GM23248 (cell line): ENCODE measurements at places on chromosomes 5 and 9.
A peak's percentile ranks its signal among the peaks of the same experiment; 100 is the strongest.

DNA sequence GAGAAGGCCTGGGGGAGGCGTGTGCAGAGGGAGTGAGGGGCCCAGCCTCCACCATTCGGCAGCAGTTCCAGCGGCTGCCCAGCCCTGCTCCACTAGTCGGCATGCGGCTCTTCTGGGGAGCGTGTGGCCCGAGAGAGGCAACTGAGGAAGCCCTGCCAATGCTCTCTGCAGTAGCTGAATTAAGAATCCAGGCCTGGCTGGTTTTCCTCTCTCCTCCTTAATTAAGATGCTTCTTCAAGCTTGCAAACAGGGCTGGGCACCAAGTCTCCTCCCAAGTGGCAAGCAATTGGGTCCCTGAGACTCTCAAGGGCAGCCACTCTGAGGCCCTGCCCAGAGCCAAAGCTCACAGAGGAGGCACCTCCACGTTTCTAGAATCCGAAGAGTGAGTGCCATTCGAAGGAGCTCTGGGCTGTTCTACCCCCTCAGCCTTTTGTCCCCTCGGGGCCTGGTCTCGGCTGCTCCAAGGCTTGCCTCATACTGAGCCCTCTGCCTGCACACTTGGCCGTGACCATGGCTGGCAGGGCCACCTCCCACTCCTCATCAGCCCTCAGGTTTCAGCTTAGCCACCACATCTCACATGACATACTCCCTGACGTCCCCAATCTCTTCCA, 75.4 kb upstream of the LRRTM2 start:
- no peak for DNase-seq

- peak; percentile 90 for DNase-seq
Observed at GRCh38 chr9:107018861-107019545, 156.0 kb downstream of the ZNF462 start.

- DNase-seq, result no peak
Observed at GRCh38 chr9:116243708-116244107, 90.1 kb downstream of the PAPPA start.

DNA sequence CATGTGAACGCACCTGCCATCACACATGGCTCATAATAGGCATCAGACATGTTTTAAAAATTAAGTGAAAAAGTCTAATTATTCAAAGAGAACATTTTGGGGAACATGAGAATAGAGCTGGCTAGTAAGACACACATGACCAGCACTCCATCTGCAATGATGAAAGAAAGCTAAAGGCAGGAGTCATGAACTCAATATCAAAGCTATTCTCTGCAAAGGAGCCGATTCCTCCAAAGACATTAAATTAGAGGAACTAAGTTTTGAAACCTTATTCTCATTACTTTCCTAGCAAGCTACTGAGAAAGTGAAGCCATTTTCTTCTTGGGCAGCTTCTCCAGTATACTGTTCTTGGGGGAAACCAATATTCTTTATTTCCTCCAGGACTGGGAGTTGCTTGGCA, 172.0 kb downstream of the CRB2 start:
- DNase-seq, result no peak

GRCh38 chr5:149433524-149434131, 54.5 kb upstream of the IL17B start:
- DNase-seq, result no peak

DNA sequence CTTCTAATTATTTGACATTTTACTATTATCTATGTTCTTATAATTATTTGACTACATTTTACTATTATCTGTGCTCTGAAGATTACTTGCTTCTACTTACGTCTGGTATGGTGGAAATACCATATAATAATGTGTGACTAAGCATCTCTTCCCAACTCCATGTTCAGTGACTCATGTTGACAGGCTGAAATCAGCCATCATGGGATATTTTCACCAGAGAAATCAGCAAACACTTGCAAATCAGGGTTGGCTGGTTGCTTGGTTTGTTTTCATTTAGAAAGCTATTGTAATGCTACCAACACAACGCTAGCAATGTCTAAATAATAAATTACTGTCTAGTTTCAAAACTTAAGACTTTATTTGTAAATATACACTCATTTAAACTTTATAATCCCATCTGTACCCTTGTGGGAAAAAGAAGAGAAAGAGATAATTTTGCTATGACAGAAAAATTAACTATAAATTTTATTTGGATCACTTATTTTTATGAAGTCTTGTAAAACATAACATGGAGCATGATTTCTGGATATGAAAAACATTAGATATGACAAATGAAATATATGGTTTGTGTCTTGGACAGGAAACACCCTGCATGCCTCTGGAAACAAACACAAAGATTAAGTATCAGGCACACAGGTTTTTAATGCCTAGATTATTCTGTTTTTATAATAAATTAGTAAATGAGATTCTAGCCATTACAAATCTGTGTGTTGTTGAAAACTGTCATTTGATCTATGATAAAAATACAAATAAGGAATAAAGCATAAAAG, 337.6 kb downstream of the BNC2 start:
- DNase-seq, result peak; percentile 86

DNA sequence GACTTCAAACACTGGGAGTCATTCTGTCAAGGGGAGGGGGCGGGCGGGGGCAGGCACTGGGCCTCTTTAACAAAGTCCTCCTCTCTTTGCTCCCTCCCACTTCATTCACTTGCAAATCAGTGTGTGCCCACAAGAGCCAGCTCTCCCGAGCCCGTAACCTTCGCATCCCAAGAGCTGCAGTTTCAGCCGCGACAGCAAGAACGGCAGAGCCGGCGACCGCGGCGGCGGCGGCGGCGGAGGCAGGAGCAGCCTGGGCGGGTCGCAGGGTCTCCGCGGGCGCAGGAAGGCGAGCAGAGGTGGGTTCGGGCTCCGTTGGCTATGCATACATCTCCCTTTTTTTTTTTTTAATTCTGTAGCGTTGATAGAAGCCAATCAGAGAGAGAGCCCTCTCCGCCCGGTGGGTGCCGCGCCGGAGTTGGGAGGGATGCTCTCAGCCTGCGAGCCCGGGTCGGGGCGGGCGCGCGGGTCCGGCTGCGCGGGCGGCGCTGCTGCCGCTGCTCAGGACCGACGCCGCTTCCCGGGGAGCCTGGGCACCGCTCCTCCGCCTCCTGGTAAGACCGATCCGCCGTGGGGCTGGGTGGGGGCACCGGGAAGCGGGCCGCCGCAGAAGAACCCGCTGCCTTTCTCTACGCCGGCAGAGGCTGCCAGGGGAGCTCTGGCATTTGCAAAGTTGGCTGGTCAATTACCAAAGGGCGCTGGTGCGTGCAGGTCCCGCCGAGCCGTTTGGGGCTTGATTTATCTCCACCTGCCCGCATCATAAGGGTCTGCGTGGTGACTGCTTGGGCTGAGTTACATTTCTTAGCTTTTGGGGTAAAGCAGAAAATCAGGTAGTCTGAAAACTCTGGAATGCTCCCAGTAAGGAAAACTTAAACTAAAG, at the start of gene CDH6:
TSS of gene CDH6 (plus strand) at position 96 of the 877 bp plus-strand sequence. CDS start 73,788 bp downstream, outside the sequence.
- peak; percentile 62 for DNase-seq

DNA sequence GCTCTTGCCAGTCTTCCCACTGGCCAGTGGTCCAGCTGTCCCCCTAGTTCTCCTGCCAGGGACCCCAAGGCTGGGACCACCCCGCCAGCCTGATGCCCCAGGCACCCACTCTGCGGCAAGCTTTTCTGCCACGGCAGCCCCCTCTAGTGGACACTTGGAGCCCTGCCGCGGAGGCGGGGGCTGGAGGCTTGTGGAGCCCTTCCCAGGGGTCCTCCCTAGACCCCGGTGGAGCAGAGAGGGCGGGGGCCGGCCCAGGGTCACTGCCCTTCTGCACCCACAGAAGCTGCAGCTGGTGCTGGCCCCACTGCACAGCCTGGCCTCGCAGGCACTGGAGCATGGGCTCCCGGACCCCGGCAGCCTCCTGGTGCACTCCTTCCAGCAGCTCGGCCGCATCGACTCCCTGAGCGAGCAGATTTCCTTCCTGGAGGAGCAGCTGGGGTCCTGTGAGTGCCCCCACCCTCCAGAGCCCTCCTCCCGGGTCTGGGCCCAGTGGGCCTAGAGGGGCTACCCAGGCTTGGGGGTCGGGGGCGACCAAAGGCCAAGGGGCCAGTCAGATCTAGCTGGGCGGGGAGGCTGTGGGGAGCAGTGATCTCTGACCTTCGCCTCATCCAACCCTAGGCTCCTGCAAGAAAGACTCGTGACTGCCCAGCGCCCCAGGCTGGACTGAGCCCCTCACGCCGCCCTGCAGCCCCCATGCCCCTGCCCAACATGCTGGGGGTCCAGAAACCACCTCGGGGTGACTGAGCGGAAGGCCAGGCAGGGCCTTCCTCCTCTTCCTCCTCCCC, 9.1 kb downstream of the EGFL7 start:
- peak; percentile 59 for DNase-seq

- DNase-seq, result no peak
Observed at GRCh38 chr5:156779436-156779835, 70.7 kb upstream of the PPP1R2B start.

DNA sequence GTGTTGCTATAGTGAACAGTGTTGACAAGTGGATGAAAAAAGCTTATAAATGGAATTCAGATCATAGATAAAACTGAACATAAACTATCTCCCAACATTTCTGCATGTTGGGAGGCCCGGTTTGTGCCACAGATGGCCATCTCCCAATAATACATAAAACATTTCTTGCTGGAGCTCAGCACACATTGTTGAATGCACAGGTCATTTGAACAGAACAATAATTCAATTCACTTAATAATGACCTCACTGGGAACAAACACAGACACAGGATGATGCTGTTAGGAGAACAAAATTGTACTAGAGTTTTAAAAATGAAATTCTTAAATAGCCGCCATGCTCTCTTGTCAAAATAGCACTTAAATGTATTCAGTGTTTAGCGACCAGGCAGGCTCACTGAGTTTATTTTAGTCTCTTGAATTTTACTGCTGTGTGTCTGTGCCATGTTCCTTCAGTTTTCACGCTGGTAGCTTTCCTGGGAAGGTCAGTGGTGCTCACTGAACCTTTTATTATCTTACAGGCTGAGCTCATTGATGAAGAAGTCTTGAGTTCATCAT, 85.0 kb upstream of the SSBP2 start:
- DNase-seq, result peak; percentile 45

- DNase-seq, result no peak
Observed at GRCh38 chr5:65556718-65557117, 6.2 kb downstream of the CENPK start.

DNA sequence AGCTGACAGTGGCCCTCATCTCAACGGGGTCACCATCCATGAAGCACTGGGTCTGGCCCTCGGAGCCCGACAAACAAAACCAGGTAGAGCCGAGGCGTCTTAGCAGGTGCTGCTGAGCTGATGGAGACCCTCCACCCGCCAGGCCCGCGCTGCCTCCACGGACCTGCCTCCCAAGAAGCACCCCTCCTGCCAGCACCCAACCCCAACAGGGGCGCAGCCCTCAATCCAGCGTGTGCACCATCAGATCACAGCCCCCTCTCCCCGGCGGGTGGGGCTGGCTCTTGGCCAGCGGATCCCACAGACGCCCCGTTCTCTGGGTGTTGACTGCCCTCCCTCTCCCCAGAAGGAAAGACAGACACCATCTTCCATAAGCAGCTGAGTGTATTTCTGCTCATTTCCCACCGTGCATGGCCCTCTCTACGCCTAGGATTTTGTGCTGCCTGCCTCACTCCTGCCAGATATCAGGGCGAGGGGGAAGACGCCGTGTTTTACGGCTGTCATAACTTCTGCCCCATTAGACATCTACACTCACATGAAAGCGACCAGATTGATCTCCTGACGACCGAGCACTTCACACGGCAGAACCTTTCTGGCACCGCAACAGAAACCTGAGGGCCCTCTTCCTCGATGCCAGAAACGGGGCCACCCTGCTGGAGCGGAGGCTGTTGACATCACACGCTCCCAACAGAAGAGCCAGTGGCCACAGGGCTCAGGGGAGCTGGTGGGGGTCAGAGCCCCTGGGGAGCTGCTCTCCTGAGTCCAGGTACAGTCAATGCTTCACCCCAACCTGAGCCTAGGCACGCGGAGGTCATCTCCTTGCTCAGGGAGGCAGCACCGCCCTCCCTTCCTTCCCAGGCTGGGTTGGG, 12.4 kb downstream of the NACC2 start:
- DNase-seq, result no peak

- no peak for DNase-seq
Observed at GRCh38 chr5:111603446-111603827, 91.1 kb upstream of the STARD4 start.

DNA sequence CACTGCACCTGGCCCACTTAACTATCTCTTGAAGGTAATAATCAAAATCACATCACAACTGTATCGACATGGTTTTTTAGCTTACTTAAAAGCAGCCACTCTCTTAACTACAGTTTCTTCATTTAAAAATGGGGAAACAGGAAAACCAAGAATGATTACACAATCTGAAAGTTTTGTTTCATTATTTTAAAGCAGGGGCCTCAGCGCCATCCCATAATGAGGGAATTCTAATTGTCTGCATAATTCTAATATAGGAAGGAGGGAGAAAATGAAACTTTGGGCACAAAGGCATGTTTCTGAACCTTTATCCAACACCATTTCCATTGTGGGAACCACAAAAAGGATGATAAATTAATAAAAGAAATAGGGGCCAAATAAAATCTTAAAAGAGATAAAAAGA, 7.6 kb downstream of the HACD4 start:
- DNase-seq, result no peak

DNA sequence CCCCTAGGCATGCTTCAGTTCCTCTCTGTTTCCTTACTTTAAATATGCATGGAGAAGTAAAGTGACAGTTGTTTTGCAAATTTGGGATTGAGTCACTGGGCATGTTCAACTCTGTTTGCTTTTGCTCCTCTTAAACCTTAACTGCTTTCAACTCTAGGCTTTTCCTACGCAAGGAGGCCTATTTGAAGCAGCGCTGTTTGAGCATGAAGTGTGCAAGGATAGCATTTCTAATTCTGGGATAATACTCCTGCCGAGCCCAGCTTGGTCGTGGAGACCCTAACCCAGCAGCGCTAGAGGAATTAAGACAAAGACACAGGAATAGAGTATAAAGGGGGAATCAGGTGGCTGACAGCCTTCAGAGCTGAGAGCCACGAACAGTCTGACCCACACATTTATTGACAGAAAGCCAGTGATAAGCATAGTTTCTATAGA, 803.4 kb upstream of the CDH10 start:
- DNase-seq, result no peak

- DNase-seq, result peak; percentile 78
Observed at GRCh38 chr9:36450110-36450732, 50.2 kb upstream of the RNF38 start.

GRCh38 chr9:135032868-135033460, 54.5 kb upstream of the OLFM1 start:
- DNase-seq, result no peak

GRCh38 chr9:96500696-96501632, 51.0 kb downstream of the HABP4 start:
- DNase-seq, result peak; percentile 79

- no peak for DNase-seq
Observed at GRCh38 chr5:176724472-176724871, 77.2 kb downstream of the TSPAN17 start.

GRCh38 chr9:114869845-114870244, 60.5 kb downstream of the TNFSF8 start:
- DNase-seq, result no peak
